ENCODE measurements at places on chromosomes 11 and 22. TPM values are rescaled to one million over a fixed set of nuclear protein-coding genes. Genes with fewer than 3 reads are reported as not detected.

RASL10A gene
- not detected for total RNA-seq

ZNF280A gene
- total RNA-seq: 0.20 TPM

MPEG1 gene
- total RNA-seq: under 0.01 TPM

ANO9 gene
- not detected for total RNA-seq

RASD2 gene
- not detected for total RNA-seq

ROBO4 gene
- 26.6 TPM for total RNA-seq

CCDC188 gene
- total RNA-seq: 0.37 TPM

OR51B5 gene
- not detected for total RNA-seq

SLC22A9 gene
- not detected for total RNA-seq
